ENCODE measurements at places on chromosomes 6 and 20.

GRCh38 chr6:7805078-7805849 lies 79.4 kb downstream of the BMP6 start:
- DNase-seq = no peak

DNA sequence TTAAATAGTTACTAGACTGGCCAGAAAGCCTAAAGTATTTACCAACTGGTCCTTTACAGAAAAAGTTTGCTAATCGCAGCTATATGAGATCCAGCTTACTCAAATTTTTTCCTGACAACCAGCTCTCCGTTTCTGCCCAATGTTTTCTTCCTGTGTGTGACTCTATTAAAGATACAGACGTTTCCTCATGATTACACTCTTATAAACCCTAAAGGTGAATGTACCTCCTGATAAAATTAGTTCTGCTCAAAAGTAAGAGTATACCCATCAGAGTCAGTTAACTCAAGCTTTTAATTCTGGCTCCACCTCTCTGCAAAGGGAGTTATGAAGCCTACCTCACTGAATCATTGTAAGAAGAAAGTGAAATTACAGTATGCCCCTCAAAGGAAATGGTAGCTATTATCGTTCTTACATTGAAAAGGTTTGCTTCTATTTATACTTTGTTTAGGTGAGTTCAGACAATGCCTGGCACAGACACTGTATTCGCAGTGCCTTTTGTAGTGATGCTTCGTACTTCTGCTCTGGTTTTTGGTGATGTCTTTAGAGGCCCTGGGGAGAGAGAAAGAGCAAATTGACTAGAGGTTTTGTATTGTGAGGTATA lies 10.2 kb upstream of the MROH8 start:
- no peak for DNase-seq

DNA sequence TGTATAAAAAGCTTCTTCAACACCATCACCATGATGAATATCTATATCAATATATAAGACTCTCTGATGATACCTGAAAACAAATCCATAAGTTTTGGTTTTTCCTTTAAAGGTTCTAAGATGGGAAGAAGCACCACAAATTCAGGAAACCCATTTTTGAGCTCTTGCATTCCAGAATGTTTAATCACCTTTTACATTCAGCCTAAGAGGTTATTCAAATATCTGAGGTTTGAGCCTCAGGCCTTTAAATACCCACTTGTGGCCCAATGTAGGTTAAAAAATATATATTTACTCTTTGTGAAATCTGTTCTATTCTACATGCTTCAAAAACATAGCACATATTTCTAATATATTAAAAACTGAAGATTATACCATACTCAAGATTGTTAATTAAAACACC lies 17.6 kb downstream of the HDAC2 start:
- no peak for DNase-seq

DNA sequence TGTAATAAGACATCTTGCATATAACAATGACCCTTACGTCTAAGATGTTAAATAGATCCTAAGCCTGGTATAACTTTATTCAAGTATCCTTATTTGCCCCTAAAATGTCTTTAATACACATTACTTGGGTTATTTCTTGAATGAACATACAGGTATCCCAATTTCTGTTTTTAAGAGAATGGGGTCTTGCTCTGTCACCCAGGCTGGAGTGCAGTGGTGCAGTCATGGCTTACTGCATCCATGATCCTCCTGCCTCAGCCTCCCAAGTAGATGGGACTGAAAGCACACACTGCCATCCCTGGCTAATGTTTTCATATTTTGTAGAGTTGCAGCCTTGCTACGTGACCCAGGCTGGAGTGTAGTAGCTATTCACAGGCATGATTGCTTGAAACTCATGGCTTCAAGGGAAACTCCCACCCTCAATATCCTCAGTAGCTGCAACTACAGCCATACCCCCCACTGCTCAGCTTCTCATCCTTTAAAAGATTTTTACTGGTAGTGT lies 10.4 kb upstream of the ZNFX1 start:
- no peak for DNase-seq

GRCh38 chr6:90227673-90228072 lies 69.0 kb downstream of the BACH2 start:
- DNase-seq = no peak

GRCh38 chr6:29414588-29414987 lies at the start of gene OR12D1:
OR12D1 (plus strand) TSS chr6:29414928.
- DNase-seq = peak; percentile 59

GRCh38 chr6:160400446-160400845 lies 52.3 kb downstream of the SLC22A3 start:
- DNase-seq = no peak

- DNase-seq = no peak
Measured at GRCh38 chr6:4935486-4935885, 68.4 kb downstream of the RPP40 start.

- peak; percentile 52 for DNase-seq
Measured at GRCh38 chr6:33298773-33299236, at the start of gene RGL2. RGL2 (minus strand) TSS chr6:33298942; CDS start chr6:33298610, 332 bp downstream.

GRCh38 chr6:125421836-125422235 lies 120.1 kb upstream of the HDDC2 start:
- peak; percentile 81 for DNase-seq

DNA sequence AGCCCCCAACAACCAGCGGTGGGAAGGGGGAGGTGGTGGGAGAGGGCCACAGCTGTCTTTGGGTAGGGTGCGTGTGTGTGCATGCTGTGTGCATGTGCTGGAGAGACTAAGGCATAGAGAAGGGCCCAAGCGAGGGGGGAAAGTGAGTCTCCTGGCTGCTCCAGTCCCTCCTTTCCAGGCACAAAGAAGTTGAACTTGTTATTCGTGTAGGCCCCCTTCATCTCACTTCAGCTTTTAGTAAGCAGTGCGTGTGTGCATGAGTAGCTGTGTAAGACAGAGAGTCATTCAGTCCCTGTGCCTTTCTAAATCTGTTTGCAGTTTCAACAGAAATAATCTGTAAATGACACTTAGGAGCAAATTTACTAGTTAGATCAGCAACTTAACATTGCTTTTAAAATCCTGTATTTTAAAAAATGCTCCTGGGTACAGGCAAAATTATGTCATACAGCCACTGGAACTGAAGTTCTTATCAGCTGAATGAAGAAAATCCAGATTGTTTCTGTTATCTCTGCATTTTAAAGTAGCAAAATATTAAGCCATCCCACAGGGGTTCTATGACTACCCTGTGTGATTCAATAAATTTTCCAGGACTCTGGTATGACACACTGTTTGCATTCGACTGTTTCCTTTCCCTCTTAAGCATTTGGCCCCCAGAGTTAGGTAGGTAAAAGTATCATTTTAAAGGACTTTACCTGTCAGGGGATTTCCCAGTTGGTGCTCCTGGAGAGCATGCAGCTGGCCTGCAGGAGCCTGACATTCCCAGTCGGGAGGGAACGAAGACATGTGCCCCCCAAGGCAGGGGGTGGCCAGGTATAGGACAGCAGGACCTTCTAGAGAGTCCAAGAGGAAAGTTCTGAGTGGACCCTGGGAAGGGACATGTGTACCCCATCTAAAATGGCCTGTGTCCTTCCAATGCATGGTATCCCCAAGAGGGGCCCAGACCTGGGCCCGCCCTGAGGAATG lies 39.0 kb downstream of the MTRES1 start:
- DNase-seq = no peak

DNA sequence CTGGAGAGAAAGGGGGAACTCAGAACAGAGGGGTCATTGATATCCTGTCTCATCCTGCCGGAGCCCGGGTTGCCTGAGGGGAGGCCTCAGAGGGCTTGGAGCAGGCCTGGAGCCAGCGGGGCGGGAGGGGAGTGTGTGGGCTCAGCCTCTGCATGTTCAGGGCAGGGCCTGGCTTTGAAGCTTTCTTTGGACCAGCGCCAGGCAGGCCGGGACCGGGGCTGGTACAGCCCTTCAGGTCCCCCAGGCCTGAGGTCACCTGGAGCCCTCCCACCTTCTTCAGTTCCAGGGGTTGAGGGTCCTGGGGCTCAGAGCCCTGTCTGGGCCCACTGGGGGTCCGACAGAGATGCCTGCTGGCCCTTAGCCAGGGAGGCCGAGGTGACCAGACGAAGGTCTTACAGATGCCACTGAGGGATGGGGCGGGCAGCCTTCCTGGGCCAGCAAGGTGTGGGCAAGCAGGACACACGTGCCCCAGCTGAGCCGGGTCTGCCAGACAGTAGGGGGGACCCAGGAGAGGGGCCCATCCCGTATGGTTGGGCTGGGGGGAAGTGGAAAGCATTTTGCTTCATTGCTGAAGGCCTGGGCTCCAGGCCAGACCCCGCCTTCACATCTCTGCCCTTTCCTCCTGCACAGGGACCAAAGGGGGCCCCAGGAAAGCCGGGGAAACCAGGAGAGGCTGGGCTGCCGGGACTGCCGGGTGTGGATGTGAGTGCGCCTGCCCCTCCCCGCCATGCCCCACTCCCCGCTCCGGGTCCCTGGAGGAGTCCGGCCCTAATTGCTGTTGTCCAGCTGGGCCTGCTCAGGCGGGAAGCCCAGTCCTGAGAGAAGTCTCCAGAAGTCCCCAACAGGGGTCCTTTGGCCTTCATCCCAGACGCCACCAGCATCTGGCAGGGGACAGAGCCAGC lies 2.0 kb downstream of the COL9A3 start:
- no peak for DNase-seq

- DNase-seq = peak; percentile 93
Measured at GRCh38 chr20:35269055-35269781, 8.7 kb downstream of the MMP24OS start.

DNA sequence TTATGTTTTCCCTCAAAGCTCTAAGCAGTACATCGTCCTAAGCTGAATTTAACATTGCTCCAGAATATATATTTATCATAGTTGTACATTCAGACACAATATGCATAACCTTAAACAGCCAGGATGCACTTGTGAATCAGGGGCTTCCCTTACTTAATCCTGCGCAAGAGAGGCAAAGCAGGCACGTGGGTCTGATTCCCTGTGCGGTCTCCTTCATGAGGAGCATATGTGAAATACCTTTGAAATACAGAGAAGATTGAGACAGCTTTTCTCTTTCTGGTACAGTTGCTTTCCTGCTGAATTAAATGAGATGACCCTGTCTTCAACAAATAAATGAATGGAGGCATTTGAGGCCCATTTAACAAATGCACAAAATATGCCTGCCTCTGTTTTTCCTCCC lies 1.5 kb downstream of the HTR1E start:
- DNase-seq = no peak

- DNase-seq = peak; percentile 48
Measured at GRCh38 chr20:44467289-44467883, 8.3 kb upstream of the TTPAL start.

- no peak for DNase-seq
Measured at GRCh38 chr6:4979426-4979825, 24.4 kb downstream of the RPP40 start.

DNA sequence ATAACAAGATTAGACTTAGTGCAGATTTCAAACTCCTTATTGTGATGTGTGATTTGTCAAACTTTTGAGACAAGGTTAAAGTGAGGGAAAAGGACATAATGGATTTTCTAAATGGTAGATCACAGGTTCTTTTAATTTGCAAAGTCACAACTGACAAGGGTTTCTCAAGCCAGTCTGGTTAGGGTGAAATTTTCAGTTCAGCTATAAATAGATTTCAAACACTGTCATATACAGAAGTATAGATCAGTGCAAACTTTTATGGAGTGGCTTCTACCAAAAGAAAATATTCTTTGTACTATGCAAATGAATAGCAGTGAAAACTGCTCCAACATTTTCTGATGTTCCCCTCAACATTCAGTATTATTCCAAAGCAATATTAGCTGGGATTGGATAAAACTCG lies 337.1 kb upstream of the MAN1A1 start:
- no peak for DNase-seq
